ENCODE measurements at places on chromosomes 13 and 19.

- peak; percentile 81 for DNase-seq
These were observed 104.2 kb downstream of the ITGBL1 start for GRCh38 chr13:101556676-101557123.

- DNase-seq: no peak
These were observed 41.3 kb upstream of the SCEL start for GRCh38 chr13:77494226-77494625.

DNA sequence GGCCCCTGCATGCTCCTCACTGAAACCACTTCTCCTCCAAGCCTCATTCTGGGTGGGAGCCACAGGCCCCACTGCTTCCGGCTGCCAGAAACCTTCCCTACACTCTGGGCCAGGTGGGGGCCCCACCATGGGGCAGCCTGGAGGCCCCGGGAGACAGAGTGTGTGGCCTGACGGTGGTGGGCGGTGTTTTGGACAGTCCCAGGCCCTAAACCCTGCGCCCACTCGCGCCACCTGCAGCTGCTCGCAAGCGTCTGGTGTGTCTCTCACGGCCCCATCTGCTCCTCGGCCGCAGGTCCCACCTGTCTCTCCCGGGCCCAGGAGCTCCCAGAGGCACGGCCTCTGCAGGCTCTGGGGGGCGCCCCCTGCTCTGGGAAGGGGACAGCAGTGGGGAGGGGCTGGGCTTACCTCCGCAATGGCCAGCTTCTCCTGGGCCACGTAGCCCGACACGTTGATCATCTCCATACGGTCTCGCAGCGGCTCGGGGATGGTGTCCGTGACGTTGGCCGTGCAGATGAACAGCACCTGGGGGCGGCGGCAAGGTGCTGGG, 5.6 kb downstream of the RPL36 start:
- DNase-seq: no peak

DNA sequence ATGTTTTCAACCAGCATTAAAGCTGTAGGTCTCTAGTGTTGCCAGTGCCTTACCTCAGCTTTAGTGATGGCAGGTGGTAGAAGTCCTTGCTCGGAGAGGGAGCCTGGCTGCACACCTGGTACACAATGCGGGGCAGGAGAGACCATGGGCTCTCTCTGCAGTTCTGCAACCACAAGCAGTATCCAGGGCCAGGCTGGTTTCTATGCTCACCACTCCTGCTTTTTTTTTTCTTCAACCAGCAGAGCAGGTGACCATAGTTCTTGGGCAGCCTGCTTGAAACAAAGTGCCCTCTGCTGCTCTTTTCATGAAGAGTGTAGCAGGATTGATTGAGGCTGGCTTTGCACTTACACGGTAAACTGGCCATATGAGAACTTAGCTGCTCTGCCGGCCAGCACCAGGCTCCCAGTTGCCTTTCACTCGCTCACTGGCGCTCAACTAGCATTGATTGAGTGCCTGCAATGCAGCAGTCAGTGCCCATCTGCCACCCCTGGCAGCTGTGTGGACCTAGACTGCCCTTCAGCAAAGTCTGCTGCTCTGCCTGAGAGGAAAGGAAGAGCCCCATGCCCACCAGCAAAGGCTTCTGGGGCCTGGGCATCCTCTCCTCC, 4.4 kb upstream of the CHAMP1 start:
- DNase-seq: no peak

GRCh38 chr13:113980489-113981064, 6.7 kb upstream of the C13orf46 start:
- no peak for DNase-seq

DNA sequence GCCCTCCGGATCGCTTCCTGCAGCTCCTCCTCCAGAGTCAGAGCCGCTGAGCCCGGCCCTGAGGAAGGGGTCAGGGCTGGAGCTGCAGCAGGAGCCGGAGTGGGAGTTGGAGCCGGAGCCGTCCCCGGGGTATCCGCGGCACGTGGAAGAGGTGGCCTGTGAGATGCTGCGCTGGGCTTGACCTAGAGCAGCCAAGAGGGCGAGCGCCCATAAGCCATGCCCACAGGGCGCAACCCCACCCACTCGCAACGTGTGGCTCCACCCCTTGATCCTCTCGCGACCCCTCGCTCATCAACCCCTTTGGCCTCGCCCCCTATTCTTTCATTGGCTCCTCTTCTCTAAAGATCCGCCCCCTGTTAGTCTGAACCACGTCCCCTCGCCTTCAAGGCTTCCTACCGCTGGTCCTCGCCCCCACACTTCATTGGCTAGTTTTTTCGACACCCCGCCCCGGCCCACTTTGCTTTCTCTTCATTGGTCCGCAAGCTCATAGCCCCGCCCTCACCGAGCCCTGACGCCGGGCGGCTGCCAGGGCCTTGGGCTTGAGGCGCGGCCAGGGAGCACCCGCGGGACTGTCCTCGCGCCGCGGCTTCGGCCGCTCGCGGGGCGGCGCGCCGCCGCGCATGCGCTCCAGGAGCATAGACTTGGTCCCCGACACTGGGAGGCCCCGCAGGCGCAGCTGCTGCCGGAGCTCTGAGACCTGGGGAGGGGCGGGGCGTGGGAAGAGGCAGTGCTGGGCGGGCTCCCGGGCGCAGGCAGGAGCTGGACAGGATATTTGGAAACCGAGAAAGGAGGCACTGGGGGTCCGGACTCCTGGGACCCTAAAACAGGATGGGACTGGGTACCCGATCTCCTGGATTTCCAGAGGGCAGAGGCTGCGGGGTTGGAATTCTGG, 5.4 kb downstream of the MAMSTR start:
- DNase-seq: peak; percentile 99

Measured in AG20443 (cell line).